Left renal pelvis (tissue), 4 donors: ENCODE measurements at places on chromosomes 7 and 10.

DNA sequence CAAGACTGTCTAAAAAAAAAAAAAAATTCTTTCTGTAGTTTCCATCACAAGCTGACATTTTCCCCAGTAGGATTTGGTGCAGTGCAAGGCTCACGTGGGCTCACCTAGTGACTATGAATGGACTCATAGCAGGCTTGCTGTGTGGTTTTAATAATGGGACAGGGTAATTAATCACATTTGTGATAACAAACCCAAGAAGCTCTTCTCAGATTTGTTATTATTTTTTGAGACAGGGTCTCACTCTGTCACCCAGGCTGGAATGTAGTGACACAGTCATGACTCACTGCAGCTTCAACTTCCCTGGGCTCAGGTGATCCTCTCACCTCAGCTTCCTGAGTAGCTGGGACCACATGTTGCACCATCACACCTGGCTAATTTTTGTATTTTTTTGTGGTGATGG lies 40.0 kb downstream of the NACAD start:
- DNase-seq: no peak

GRCh38 chr7:148142660-148143248 lies 447.8 kb upstream of the C7orf33 start:
- DNase-seq: no peak

GRCh38 chr7:103879411-103879810 lies 110.0 kb downstream of the RELN start:
- DNase-seq: no peak

- no peak for DNase-seq
Measured at GRCh38 chr7:28078036-28078901, 102.3 kb downstream of the JAZF1 start.

DNA sequence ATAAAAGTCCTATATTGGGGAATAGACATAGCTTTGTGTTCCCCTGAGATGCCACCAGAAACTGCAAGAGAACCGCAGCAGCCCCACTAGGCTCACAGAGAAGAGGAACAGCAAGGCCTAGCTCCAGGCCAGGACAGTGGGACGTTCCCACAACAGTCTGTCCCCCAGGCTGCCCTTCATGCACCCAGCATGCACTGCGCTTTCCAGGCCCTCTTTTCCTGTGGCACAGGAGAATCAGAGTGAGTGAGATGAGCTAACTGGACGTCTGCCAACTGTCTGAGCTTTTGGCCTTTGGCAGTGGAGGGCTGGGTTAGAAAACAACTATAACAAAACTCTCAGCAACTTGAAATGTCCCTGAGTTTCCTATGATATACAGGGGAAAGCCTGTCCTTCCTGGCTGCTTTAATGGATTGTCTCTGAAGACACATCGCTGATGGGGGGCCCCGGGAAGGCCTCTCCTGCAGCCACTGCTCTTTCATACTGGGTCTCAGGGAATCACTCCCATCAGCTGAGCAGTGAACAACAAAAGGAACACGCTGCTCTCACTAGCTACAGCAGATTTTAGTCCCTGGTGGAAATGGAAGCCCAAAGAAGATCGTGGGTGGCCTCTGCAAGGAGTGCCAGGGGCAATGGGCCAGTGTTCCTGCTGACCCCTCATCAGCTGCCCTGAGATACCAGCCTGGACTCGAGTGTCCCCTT lies 53.5 kb downstream of the PODXL start:
- DNase-seq: peak; percentile 40

- DNase-seq: no peak
Measured at GRCh38 chr10:34150103-34150502, 665.0 kb downstream of the PARD3 start.
